ENCODE measurements at places on chromosomes 2 and 18.

GRCh38 chr2:38092196-38092902 is 16.4 kb upstream of the CYP1B1 start:
- DNase-seq, result no peak

DNA sequence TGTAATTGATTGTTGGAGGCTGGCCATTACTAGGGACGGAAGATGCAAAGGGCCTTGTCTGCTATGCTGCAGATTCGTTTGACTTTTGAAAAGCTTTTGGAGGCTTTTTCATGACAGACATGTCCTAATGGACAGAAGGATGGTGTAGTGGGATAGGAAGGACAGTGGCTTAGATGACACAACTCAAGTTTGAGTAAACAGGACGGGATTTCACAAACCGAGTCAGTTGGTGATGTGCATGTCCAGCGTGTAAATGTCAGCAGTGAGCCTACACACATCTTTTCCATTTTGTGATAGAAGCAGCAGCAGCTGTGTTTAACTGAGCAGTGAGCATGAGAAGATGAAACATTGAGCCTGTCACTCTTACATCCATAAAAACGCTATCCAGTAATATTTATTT is 76.0 kb downstream of the NCK2 start:
- DNase-seq, result no peak

GRCh38 chr18:37389041-37389440 is 176.6 kb downstream of the CELF4 start:
- DNase-seq, result no peak

GRCh38 chr2:173395567-173396351 is 41.1 kb downstream of the CDCA7 start:
- no peak for DNase-seq

DNA sequence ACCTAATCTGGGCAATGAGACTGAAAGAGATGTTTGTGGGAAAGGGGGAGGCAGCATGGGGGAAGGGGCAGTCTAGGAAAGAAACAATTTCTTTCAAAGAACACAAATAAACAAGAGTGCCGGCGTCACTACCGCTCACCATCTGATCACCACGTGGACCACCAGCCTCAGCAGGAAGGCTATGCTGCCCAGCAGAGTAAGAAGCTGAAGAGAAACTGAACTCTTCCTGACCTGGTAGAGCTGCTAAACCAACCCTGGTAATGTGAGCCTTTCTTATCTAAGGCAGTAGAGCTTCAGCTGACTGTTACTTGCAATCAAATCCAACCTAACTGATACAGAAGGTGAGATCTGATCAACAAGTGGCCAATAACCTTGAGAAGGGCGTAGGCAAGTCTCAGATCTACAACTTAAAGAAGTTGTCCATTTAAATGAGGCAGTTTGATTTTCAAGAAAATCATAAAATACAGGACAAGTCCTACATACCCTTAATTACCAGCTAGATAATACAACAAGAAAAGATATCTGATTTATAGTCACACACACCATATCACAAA is 44.2 kb upstream of the SPTBN1 start:
- no peak for DNase-seq

GRCh38 chr2:134218930-134219658 is 34.8 kb upstream of the MGAT5 start:
- DNase-seq, result no peak

DNA sequence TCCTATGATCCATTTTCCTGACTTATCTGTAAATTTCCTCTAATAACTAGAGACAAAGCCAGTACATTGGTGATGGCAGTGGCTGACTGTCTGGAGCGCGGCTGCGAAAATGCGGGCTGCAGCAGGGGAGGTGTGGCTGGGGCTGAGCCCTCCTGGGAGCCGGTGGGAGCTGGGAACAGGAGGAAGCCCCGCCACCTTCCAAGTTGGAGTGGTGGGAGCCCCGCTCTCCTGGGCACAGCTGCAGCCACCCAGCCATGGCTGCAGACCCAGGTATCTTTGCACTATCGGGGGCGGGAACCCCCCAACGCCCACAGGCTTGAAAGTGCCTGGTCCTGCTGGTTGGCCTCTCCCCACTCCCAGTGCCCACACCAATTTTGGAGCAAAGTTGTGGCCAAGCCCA is 633.0 kb upstream of the TMEFF2 start:
- DNase-seq, result no peak

- no peak for DNase-seq
Observed at GRCh38 chr2:85438201-85439024, 19.9 kb downstream of the SH2D6 start.

DNA sequence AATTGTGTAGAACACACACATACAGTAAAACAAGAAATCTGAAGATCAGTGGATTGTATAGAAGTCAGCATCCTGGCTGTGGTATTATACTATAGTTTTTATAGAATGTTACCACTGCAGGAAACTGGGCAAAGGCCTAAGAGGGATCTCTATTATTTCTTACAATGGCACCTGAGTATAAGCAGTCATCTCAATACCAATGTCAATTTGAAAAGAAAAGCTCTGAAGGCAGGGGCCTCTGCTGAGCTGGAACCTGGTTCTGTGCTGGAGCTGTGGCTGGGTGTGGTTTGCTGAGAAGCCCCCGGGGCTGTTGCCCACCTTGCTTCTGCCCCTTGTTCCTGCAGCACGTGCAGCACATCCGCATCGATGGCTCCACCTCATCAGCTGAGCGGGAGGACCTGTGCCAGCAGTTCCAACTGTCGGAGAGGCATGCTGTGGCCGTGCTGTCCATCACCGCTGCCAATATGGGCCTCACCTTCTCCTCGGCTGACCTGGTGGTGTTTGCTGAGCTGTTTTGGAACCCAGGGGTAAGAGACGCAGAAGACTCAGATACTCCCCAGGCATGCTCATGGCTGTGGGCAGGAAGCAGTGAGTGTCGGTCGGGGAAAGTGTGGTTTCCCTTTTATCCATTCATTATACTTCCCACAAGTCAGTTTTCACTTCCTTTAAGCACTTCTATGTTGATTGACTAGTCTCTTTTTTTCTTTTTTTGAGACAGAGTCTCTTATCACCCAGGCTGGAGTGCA is 23.5 kb upstream of the RPL37A start:
- no peak for DNase-seq

GRCh38 chr2:123908522-123908921 is 116.6 kb upstream of the CNTNAP5 start:
- DNase-seq, result no peak

DNA sequence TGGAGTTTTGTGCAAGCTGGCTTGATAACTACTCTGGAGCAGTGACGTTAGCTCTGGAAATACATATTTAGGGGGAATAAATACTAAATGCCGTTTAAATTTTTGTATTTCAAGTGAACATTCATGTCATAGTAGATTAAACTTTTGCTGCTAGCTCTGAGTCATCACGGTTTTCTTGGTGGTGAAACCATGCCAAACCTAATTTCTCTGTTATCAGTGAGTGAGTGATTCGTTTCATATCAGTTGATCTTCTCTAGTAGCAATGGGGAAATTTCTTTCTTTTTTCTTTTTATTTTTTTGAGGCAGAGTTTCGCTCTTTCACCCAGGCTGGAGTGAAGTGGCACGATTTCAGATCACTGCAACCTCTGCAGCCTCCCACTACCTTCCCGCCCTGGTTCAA is 211.1 kb downstream of the PTPRM start:
- no peak for DNase-seq

GRCh38 chr18:27985832-27986231 is 191.1 kb downstream of the CDH2 start:
- DNase-seq, result no peak

DNA sequence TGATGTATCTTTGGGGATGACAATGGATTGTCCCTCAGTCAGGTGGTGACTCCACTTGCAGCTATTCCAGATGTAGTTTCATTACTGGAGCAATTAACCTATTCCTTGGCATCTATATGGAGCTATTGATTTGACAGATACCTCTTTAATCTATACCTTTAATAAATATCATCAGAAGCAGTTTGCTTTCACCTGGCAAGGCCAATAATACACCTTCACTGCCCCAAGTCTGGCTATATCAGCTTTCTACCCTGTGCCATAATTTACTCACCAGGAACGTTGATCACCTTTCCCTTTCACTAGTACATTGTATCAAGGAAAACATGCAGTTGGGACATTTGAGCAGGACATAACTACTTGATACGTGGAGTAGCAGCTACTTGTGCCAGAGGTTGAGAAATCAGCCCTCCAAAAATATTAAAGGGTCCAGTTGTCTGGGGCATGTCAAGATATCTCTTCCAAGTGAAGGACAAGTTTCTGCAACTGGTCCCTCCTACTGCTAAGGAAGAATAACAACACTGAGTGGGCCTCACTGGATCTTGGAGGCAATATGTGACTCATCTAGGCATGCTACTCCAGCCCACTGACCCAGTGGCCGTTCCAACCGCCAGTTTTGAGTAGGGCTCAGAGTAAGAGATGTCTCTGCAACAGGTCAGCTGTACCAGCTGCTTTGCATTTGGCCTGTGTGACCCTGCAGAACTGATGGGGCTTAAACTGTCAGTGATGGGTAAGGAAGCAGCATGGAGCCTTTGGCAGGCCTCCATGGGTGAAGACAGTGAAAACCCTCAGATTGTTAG is 67.0 kb downstream of the PSMG2 start:
- DNase-seq, result no peak

- DNase-seq, result no peak
Observed at GRCh38 chr2:71811157-71811556, 336.5 kb downstream of the CYP26B1 start.

DNA sequence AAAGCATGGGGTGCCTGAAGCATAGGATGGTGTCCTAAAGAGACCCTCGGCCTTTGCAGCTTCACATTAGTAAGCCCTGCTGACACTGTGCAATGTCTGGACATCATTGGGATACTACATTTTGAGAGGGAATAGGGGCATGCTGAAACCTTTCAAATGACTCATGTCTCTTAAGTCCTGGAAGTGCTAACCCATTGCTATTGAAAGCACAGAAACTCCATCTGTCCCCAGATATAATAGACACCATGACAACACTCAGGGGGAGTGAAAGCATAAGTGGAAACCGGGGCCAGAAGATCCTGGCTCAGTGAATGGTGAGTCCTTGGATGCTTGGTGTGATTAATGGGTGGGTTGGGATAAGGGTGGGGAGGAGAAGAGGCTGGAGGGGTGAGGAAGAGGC is 595.5 kb upstream of the ID2 start:
- no peak for DNase-seq

GRCh38 chr2:81481994-81482368 is 1177.4 kb upstream of the LRRTM1 start:
- no peak for DNase-seq

DNA sequence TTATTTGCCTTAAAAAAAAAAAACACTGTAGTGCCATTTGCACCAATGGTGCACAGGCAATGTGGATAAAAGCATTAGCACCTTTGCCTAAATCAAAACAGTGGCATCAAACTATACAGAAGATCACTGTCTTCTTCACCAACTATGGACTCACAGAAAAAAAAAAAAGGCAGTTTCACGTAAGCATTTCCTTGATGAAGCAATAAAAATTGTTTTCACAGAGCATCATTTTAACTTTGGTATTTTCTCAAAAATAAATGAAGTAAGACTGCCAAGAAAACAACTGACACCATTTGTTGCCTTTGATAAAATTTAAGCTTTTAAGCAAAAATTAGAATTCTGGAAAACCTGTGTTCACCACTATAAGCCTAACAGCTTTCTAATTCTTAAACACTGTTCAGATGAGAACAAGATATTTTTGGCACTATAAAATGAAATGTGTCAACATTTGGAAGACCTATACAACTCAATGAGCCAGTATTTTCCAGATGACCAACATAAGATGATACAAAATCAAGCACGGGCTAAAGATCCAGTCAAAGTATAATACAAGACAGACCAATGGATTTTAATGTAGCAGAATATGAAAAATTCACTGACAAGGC is 21.1 kb downstream of the METTL8 start:
- no peak for DNase-seq

DNA sequence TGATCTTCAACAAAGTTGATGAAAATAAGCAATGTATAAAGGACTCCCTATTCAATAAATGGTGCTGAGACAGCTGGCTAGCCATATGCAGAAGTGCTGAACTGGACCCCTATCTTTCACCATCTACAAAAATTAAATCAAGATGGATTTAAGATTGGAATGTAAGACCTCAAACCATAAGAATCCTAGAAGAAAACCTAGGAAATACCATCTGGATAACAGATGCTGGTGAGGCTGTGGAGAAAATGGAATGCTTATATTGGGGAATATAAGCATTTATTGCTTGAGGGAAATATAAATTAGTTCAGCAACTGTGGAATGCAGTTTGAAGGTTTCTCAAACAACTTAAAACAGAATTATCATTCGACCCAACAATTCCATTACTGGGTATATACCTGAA is 89.6 kb downstream of the GCA start:
- no peak for DNase-seq

- no peak for DNase-seq
Observed at GRCh38 chr2:227848586-227848985, 22.8 kb upstream of the DAW1 start.

DNA sequence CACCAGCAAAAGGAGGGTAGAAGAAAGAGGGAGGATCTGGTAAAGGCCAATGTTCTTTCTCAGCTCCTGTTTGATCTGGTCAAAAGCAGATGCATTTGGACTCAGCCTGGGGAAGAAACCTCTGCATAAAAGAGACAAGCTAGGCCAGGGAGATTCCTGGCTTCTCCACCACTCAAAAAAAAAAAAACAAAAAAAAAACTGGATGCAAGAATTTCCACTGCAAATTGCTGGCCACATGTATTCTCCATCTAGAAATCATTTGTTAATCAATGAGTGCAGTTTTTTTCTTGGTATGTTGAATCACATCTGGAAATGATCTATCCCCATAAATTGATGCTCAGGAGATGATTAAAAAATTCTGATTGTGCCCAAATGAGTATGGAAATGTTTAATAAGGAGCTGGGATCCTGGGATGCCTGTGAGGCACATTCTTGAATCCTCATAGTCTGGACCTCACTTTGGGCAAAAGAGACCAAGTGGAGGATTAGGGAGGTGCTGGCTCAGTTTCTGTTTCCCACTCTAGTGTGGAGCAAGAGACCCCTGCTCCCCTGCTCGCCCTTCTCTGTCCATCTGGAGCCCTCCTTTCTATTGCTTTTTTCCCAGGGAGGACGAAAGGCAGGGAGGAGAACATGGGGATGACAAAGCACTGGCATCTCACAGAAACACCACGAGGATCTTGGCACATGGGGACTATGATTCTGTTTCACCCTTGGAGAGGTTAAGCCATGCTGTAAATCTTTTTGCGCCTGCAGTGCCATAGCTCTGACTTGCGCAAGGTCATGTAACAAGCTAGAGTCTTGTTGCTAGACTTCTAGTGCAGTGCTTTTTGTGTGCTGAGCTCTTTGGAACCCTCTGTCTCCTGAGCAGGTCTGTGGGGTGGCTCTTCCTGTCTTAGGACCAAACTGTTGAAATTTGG is 57.6 kb downstream of the APOB start:
- DNase-seq, result no peak

Data from amygdala (tissue), 56 donors.